Activated CD4-positive, alpha-beta T cell treated with anti-CD3 and anti-CD28 coated beads, Interleukin-2, amount 10 ng/mL, durations not matched to agents 24 days and 14 days (primary cell): ENCODE measurements at places on chromosomes 16 and 17.

GRCh38 chr16:30553393-30553899, 4.7 kb downstream of the ZNF764 start:
- no peak for DNase-seq

DNA sequence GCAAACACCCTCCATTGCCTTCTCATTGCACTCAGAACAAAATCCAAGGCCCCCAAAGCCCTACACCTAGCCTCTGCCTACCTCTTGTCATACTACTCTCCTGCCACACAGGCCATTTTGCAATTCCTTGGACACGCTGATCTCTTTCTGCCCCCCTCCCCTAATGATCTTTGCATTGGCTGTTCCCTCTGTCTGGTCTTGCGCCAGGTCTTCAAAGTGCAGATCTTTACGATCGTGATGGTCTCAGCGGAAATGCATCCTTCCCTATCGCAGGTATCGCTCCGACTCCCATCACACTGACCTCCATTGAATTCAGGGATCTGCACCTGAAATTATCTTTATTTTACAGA, 777 bp upstream of the MOSMO start:
- DNase-seq = no peak

DNA sequence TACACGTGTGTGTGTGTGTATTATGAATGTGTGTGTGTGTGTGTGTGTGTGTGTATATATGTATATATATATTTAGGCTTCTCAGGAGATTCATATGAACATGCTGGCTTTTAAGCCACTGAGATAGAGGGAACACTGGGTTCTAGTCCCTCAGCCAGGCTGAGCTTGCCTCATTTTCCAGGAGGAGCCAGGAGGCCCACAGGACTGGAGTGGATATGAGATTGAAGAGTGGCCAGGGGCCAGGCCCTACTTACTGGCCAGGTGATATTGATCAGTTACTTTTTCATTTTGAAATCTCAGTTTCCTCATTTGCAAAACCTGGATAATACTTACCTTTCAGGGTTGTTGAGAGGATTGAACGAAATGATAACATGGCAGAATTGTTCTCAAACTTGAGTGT, 5.8 kb downstream of the PCTP start:
- no peak for DNase-seq

GRCh38 chr17:16352667-16353316, 477 bp downstream of the CENPV start:
- peak; percentile 78 for DNase-seq

DNA sequence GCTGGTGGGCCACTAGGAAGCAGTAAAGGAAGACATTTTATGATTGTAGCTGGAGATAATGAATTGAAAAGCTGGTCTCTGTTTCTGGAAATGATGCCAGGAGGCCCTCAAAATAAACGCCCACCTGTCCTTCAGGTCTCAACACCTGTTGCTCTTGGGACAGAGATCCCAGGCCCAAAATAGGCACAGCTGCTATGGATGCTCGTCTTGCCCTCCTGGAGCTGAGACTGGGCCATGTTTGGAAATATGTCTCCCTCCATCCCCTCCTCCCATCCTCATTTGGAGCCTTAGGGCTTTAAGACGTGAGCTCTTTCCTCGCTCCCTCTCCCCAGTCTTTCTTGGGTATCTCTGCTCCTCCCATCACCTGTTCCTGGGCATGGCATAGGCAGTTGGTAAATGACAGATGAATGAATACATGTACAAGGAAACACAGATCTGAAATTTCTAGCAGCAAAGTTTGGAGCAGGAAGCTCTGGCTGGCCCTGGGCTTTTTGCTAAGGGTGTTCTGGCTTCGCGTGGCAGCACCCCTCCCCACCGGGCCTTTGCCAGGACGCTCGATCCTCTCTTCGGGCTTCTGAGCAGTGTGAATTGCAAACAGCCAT, 33.3 kb downstream of the MYH3 start:
- no peak for DNase-seq

GRCh38 chr16:11004973-11005610, 60.7 kb downstream of the CLEC16A start:
- no peak for DNase-seq

- DNase-seq = no peak
Measured at GRCh38 chr16:57031156-57031555, 41.8 kb downstream of the NLRC5 start.

- DNase-seq = no peak
Measured at GRCh38 chr16:59044616-59045015, 310.5 kb upstream of the GOT2 start.

GRCh38 chr16:9378876-9379275, 287.4 kb downstream of the HAPSTR1 start:
- no peak for DNase-seq

DNA sequence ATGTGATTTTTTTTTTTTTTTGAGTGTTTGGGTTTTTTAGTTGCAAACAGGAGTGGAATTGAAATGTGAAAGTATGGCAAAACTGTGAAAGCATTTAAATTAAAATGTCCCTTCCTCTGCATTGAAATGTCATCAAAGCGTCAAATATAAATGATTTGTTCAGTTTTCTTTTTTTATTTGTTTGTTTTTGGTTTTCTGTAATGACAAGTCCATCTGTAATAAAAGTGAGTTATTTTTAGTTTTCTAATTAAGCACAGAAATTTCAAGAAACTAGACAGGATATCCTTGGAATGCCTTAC, 1.9 kb upstream of the TOB1 start:
- DNase-seq = no peak

DNA sequence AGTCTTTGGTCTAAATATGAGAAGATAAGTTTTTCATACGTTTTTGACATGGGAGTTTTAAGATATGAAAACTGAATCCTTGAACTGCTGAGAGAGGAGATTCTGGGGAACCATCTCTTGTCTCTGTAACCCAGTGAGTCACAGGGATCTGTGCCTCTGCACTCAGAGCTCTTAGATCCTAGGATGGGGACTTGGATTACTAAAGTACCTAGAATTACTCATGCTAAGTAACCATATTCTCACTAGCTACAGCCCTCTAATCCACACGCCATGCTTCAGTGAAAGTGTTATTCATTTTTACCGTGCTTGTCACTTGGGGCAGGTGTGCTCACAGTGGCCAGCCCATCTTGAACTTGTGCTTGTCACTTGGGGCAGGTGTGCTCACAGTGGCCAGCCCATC, 2.0 kb downstream of the MRM3 start:
- DNase-seq = no peak

DNA sequence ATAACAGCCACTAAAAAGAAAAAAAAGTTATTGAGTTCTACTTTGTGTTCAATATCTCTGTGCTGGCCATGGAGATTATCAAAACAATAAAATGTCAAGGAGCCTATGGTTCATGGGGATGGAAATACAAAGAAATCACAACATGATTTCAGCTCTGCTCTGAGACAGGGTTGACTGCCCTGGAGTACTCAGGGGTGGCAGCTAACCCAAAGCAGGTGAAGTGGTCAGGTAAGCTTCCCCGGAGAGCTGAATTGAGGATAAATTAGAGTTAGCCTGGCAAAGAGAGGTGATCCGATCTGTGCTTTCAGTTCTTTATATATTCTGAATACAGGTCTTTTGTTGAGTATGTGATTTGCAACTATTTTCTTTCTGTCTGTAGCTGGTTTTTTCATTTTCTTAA, 119.3 kb upstream of the TMEM97 start:
- DNase-seq = no peak

DNA sequence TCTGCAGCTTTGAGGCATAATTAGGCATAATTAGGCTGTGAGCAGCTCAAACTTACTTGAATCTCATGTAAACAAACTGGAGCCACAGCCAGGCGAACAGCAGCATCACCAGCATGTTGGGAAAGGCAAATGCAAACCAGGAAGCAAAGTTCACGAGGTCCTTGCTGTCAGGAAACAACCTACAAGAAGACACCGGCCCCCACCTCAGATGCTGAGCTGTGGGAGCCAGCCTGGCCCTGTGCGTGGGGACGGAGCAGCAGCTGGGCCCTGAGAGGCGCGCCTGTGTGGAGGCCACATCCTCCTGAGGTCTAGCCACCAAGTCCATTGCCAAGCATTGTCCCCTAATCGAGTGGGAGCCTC, 12.2 kb downstream of the SLC13A5 start:
- no peak for DNase-seq

GRCh38 chr17:49890077-49890821, 42.4 kb upstream of the TAC4 start:
- DNase-seq = no peak

- no peak for DNase-seq
Measured at GRCh38 chr16:12317856-12318537, 341.5 kb downstream of the SNX29 start.

GRCh38 chr16:4372578-4373355, 1.1 kb downstream of the VASN start:
- no peak for DNase-seq

- DNase-seq = no peak
Measured at GRCh38 chr16:83374979-83375378, 432.8 kb upstream of the HSBP1 start.
